ENCODE measurements at places on chromosomes 1 and 21. TPM values are rescaled to one million over a fixed set of nuclear protein-coding genes. Genes with fewer than 3 reads are reported as not detected.

DNA sequence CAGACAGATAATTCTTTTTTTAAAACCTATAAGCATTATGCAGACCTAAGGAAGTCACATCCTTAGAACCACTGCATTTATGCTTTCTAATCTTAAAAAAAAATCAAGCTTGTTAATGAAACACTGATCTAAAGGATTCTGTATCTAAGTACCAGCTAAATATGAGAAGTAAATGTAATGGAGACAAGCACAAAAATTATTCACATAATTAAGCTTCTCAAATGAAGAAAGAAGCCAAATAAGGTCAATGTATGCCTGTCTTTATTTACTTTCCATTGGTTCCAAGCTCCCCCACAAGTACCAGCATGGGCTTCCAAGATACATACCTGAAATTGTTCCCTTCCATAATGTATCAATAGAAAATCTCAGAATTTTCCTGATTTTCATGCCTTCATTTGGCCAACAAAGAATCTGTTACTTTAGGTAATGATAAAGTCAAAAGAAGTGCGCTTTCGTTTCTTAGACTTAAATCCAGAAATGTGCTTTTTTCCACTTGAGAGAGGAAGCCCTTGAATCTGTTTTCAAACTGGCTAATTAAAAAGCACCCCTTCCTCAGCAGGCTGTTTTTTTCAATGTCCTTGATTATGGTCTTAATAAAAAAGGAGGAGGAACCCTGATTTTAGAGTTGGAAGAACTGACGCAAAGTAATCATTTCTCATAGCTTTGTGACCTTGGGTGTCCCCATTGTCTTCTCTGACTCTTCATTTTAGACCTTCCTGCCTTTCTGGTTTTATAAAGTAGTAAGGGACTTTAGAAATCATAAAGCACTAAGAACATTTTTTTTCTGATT, 3.8 kb downstream of the RGS2 start:
- no peaks in the 10 kb centered on the region for H3K27me3 ChIP-seq
- H3K36me3 ChIP-seq: no peaks in the 10 kb centered on the region
- H3K4me3 ChIP-seq: no peak overlapping the region
- H3K27ac ChIP-seq: no peak overlapping the region

DNA sequence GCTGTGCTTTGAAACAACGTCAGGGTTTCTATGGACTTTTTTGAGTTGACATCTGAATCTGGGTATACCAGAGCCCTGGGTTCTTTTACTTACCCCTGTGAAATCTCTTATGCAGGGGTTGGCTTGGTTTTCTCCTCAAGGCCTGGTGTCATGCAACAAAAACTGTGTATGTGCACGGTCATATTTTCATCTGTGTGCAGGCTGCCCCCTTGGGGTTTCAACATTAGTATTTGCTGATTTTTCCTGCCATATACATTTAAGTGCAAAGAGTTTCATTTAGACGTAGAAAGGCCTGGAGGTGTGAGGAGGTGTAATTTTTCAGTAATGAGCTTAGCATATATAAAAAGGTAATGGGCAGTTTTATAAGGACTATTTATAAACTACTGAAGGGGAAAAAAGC, 22.0 kb upstream of the ZBTB18 start:
- no peaks in the 10 kb centered on the region for H3K36me3 ChIP-seq
- H3K27me3 ChIP-seq: no peaks in the 10 kb centered on the region
- H3K4me1 ChIP-seq: no peaks in the 10 kb centered on the region
- no peak for DNase-seq

Gene RXFP4
- total RNA-seq: not detected

DNA sequence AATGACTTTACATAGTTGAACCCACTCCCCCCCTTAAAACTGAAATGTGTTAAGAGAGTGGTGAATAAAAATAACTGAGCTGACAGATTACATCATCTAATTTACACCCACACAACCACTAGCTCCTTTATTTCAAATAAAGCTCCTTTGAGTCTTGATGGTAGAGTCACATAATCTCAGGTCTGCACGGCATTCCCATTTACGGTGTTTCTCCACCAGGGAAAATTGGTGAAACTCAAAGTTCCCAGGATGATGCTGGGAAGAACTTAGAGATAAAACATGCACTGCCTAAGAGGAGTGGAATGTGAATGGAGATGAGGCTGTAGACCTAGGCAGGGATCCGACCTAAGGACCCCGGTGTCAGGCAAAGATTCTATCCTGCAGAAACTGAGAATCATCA, 727.8 kb upstream of the ADAMTS5 start:
- no peak overlapping the region for H3K27ac ChIP-seq
- H3K36me3 ChIP-seq: no peaks in the 10 kb centered on the region
- H3K4me3 ChIP-seq: no peak overlapping the region
- no peak for DNase-seq

- no peaks in the 10 kb centered on the region for H3K27me3 ChIP-seq
- no peak for DNase-seq
- no peaks in the 10 kb centered on the region for H3K36me3 ChIP-seq
These were observed 534 bp downstream of the SLC6A9 start for GRCh38 chr1:44030605-44031251.

GRCh38 chr1:40530735-40531380, 579 bp upstream of the ZNF684 start:
- H3K4me1 ChIP-seq: peaks cover 6% of the 10 kb centered on the region
- no peaks in the 10 kb centered on the region for H3K36me3 ChIP-seq
